ENCODE measurements at places on chromosomes 7 and 10. TPM values are rescaled to one million over a fixed set of nuclear protein-coding genes. Genes with fewer than 3 reads are reported as not detected.

DNA sequence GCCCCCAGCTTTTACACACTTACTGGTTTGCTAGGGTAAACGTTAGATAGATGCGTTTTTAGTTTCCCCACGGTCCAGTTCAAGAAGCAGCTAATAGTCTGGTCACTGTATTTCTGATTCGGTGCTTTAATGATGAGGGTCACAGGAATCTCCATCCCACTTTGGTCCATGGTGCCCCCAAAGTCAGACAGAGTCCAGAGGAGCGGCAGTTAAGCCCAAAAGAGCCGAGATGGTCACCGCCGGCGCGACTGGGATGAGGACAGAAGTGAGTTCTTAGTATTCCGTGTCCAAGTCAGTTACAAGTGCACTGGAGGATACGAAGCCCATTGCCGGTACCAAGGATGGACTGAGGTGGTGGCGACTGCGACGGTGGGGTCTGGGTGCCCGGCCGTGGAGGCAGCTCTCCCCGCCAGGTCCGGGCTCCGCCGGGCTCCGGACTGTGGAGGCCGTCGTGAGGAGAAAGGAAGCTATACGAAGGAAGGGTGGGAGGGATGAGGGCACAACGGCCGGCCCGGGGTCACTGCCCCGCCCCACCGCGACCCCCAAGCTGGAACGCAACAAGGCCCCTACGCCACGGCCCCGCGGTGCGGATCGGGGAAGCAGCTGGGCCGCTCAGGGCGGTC, 663 bp downstream of the HERPUD2 start:
- DNase-seq: peak; percentile 60

The NANOS1 gene
- 3.0 TPM for total RNA-seq

DNA sequence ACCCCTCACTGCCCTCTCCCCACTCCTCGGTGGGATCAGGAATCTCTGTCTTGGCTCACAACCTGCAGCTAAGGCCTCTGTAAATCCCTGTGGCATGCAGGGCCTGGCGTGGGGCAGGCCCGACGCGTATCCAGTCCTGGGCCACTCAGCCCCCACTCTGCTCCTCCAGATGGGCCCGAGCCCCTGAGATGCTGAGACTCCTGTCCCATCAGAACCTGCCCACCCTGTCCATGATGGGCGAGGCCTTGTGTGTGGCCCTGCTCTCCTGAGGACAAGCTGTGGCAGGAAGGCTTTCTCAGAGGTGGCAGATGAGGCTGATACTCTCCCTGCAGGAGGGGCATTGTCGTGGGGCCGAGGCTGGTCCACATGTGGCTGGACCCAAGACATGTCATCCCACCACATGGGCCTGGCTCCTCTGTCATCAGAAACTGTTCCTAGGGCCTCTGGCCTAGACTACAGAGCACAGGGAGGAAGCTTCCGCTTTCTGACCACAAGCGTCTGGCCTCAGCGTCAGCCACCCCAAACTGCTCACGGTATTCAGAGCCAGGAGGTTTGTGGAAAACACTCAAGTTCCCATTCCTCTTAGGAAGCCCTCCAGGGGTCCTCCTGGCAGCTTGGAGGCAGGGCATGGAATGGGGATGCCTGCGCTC, 6.0 kb downstream of the ALOX5 start:
- no peak for DNase-seq

The C7orf57 gene
- total RNA-seq: not detected

GRCh38 chr7:18834577-18834976, 282.9 kb downstream of the TWIST1 start:
- DNase-seq: no peak

The MACC1 gene
- 0.12 TPM for total RNA-seq

GRCh38 chr10:10294881-10295529, 722.7 kb upstream of the CELF2 start:
- DNase-seq: no peak

- no peak for DNase-seq
These were observed 11.3 kb downstream of the TNS3 start for GRCh38 chr7:47570649-47571050.

DNA sequence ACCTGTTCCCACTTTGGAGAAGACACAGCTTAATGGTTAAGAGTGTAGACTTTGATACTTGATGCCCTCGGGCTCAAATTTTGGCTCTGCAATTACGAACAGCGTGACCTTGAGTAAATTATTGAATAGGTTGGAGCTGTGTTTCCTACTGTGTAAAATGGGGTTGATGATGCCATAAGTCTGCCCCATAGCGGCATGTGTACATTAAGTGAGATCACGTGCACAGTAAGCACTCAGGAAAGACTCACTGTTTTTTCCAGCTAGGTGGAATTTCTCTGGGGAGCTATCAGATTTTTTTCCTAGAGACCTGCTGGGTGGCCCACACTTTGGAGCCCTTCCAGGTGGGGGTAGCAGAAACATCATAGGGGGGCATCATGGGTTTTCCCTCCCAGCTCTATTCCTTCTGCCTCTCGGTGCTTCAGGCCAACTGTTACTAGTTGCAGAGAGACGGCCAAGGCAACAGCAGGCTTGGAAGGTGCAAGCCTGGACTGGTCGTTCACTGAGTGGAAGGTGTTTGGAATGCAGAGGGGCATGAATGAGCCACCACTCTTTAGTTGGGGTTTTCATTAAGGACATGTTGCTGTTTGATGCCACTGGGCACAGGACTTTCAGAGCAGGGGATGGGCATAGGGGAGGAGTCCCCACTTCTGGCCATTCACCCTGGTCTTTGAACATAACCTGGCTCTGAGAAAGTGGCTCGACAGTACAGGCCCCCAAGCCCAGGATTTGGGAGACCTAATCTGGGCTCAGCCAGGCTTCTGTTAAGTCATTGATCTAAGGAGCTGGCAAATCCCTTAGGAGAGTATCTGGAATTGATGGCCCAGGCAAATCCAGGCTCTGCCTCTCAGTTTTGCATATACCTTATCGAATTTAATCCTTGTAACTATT, 64.0 kb downstream of the SYPL1 start:
- no peak for DNase-seq

DNA sequence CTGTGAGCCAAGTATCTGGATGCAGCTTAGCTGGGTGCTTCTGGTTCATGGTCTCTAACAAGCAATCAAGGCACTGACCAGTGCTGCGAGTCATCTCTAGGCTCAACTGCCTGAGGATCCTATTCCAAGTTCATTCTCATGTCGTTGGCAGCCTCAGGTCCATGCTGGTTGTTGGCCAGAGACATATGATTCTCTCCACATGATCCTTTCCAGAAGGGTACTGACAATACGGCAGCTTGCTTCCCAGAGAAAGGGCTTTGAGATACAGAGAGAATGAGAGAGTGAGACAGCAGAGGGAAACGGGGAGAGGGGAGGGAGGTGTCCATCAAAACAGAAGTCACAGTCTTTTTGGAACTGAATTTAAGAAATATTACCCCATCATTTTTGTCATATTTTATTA, 405.6 kb downstream of the XPNPEP1 start:
- no peak for DNase-seq

DNA sequence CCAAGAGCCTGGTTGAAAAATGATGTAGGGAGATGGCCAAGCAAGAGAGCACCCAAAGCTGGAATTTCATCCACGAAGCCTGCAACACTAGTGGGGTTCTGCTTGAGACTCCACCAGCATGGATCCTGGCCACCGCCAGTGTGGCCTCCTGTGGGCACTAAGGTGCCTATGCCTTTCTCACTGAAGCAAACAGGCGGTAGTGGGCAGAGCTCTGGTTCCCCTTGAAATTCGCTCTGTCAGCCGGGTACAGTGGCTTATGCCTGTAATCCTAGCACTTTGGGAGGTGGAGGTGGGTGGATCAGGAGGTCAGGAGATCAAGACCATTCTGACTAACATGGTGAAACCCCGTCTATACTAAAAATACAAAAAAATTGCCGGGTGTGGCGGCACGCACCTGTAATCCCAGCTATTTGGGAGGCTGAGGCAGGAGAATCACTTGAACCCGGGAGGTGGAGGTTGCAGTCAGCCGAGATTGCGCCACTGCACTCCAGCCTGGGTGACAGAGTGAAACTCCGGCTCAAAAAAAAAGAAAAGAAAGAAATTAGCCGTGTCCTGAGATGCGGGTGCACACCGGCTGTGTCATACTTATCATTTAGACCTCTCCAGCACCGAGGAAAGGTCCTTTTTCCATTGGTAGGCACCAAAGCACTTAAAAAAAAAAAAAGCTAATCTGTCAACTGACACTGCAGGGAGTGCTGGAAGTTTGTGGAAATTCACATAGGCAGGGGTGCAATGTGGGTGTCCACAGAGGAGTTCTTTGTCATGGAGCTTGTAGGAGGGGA, 28.3 kb downstream of the CCM2 start:
- no peak for DNase-seq

DNA sequence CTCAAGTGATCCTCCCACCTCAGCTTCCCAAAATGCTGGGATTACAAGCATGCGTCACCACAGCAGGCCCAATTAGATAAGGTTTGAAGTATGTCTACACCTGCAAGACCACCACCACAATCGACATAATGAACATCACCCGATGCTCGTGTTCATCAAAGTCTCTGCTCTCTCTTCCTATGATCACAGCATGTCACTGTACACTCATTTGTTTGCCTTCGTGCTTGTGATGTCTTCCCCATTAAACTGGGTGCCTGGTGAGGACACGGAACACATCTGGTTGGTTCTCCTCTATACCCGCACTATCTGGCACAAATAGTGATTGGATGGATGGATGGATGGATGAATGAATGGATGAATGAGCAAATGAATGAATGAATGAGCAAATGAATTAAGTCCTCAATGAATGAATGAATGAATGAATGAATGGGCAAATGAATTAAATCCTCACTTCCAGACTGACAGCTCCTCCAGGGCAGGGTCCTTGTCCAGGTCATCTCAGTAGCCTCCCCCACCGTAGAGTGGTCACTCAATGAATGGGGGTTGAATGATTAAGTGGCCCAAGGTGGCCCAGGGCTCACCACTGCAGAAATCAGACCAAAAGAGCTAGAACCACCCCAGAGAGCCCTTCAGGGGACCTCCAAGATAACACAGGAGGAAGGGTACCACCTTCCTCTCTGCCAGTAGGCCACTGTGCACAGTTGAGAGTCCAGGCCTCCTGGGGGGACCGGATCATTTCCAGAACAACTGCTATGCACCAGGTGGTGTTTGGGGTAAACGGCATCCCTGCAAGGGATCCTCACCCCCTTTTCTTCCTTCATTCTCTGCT, 101.9 kb upstream of the TNRC18 start:
- no peak for DNase-seq

- no peak for DNase-seq
These were observed 74.0 kb downstream of the DOCK4 start for GRCh38 chr7:112132051-112132694.

- no peak for DNase-seq
These were observed 19.1 kb downstream of the ZMYND11 start for GRCh38 chr10:154348-154747.

GRCh38 chr7:27104341-27105058, 2.0 kb upstream of the HOXA2 start:
- DNase-seq: no peak

DNA sequence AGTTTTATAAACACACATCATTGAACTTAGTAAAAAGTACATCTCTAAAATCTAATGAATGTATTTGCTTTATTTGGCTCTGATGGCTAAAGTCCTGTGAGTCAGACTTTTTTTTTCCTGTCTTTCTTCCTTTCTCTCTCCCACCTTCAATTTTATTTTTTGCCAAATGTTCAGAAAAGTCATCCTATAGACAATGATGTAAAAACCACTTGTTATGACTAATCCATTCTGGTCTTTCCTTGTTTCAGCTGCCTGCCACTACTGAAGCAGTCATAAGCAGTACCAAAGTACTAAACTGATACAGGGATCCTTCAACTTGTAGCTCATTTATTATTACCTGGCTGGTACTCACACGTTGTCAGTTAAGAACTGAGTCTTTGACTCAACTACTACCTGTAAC, 23.9 kb downstream of the HECTD2 start:
- no peak for DNase-seq

The ZCCHC24 gene
- 24.3 TPM for total RNA-seq

DNA sequence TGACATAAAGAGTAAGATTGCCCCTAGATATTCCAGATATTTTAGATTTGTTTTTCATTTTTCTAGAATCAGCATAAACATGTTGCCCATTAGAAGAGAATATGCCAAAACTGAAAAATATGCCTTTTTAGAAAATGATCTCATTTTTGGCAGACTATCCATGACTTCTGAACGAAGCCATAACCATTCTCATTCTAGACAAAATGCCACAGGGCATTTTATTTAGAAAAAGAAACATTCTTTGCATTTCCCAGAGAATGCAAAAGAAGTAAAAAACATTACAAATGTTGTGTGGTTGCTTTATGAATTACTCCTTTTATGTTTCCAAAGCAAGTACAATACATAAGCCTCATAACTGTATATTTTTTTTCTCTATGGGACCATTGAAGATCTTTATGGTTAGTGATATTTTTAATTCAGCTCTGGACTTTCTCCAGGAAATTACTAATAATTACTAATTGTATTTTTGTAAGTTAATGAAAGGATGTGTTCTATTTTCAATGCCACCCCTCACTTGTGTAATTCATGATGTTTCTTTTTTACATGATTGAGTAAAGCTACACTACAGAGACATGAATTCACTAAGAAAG, 109.6 kb upstream of the SEM1 start:
- DNase-seq: no peak

DNA sequence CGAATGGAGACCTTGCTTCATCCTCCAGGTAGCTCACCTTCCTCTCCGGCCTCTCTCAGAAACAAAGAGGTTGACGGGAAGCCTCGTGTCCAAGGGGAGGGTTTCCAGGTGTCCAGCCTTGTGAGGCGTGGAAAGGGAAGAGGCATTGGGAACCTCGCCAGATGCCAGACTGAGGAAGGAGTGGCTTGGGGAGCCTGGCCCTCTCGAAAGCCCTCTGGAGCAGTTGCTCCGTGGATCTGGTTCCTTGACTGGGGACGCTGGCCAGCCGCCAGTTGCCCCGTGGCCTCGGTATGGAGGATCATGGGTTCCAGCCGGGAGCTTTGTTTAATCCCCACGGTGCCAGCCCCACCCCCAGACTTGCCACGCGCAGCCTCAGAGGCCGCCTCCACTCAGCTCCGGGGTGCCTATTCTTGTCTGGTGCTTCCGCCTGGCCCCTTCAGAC, 30.3 kb upstream of the SUN1 start:
- no peak for DNase-seq

The CALHM1 gene
- not detected for total RNA-seq

The GARIN1A gene
- total RNA-seq: 1.9 TPM

The DENND10 gene
- total RNA-seq: 49.3 TPM

DNA sequence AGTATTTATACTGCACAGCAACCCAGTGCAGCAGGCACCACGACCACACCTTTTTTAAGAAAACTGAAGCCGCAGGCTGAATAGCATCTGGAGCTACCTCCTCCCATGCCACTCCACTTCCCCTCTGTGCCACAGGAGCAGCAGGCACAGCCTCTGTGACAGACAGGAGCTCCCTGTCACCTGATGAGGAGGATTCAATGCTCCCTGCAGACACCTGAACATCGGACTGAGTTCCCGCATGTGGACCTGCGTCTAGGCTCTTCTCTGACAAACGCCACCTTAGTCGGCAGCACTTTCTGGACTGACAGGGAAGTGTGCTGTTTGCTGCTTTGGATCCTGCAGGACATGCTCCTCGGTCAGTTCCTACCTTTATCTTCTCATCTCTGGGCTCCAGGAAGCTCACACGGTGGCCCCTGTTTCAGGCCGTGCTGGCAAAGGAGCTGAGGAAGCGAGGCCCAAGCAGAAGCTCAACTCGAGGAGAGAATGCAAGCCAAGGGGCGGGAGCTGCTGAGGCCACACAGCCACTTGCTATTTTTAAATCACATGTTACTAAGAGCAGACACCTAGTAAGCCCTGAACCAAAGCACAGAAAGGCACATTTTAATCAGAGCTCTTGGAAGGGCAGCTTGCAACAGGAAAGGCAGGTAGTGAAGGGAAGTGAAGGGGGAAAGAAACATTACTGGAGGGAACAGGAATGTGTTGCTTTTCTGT, 56.6 kb downstream of the VOPP1 start:
- DNase-seq: no peak

The VSTM2A gene
- total RNA-seq: 1.0 TPM

- no peak for DNase-seq
These were observed 32.2 kb downstream of the VWA2 start for GRCh38 chr10:114271075-114271778.

The COX19 gene
- 12.7 TPM for total RNA-seq
